ENCODE measurements at places on chromosomes 3 and 15.

DNA sequence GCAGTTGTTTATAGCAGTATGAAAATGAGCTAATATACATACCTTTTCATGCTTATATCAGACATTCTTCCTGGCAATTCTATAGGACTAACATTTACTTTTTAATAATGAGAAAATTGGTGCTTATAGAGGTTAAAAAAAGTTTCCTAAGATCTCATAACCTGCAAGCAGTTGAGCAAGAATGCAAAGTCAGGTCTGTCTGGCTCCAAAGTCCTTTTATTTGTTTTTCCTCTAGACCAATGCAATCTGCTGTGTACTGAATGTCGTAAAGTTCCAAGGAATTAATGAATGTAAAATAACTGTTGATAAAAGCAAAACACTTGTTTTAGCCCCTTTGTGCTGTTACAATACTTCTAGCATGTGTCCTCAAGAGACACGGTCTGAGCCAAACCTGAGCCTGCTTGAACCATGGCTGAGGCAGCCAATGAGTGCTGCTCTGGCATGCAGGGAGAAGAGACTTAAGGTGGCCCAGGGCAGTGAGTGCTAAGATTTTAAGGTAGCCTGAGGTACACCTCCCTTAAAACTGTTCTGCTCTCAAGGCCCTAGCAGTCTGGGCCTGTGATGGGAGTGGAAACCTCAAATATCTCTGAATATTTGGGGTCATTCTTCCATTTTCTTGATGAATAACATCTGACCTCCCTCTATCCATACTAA is 555.1 kb upstream of the NAALADL2 start:
- no peak for DNase-seq

GRCh38 chr15:40368719-40369473 is 10.9 kb downstream of the DISP2 start:
- no peak for DNase-seq

DNA sequence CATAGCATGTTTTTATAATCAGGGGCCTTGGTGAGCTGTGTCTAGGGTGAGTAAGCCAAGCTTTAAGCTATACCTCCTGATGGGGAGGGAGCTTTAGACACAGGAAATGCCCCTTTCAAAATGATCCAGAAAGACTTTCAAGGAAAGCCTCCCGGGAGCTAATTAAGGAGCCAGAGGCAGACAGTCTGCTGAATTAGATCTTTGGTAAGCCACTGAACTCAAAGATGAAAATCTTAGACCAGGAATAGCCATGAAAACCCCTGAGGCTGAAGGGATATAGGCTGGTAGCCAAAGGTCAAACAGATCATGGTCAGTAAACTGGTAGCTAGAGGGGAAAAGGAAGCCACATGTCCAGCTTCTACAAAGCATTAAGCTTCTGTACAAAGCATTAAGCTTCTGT is 42.7 kb upstream of the GAP43 start:
- DNase-seq, result peak; percentile 15

DNA sequence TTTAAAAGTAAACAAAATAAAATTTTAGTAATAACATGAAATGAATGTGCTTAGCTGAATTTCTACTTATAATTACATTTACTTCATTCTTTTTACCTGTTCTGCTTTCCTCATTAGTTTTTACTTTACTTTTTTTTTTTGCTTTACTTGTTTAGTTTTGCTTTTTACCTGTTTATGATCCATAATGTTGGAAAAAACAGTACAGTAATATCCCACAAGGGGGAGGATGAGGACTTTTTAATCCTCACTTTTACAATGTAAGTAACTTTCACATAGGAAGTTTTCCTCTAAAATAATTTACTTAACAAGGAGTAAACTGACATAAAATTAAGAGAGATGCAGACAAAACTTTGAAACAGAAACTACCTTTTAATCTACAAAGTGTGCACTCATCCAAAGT is 268.7 kb downstream of the TBC1D5 start:
- DNase-seq, result peak; percentile 32

DNA sequence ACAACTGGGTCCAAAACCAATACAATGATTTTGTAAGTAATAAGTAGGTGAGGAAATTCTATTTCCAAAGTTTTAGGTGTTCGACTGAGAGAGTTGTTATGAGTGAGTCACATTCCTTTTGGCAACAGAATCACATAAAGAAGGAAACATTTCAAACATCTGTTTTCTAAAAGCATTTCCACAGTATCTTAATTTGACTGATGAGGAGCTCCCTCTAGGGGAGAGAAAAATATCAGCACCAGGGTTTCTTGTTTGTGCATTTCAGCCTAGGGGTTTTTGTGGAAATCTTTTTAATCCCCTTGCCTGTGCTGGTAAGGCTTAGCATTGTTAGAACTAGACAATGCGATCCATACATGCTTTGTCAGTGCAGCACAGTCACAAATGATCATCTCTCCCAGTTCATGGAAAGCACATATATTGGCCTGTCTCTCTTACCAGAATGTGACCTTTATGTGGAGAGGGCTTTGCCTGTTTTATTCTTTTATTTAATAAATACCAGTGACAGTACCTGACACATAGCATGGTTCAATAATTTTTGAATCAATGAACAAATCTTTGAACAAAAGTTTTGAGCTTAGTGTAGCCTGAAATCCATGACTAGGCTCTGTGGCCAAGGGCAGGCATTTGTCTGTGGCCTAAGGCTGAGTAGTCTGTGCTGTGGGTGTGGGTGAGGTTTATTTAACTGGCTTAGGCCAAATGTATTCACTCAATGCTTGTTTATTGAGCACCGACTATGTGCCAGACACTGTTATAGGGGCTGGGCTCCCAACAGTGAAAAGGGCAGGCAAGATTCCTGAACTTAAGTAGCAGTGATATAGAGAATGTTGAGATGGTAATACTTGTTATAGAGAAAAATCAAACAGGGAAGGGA is 21.1 kb upstream of the IQCF6 start:
- peak; percentile 86 for DNase-seq

DNA sequence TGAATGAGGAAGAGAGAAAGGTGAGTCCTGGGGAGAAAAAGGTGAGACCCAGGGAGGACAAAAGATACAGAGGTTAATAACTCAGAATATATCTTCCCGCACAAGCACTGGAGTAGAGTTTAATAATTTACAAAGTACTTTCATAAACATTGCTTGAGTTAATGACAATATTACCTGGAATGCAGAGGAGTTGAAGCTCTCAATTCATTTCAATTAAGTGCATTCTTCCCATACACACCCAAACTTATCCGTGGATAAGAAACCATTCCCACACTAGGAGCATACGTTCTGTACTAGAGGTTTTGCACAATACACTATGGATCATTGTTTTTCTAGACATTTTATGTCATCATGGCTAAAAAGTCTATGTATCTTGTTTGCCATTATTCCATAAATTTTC is 23.3 kb upstream of the KNG1 start:
- no peak for DNase-seq

DNA sequence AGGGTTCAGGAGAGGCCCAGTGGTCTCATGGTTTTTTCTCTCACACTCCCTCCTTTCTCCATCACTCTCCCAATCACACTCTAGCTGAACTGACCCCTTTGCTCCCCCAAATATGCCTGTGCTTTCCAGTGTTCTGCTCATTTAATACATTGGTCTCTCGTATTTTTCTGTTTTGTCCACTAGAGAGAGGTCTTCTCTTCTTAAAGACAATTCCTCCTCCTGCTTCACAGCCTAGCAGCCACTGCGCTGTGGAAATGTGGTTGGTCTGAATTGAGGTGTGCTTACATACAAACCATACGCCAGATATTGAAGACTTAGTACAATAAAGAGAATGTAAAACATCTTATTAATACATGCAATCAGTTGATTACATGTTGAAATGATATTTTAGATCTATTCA is 60.6 kb upstream of the XCR1 start:
- DNase-seq, result peak; percentile 61

GRCh38 chr3:187251599-187251998 is 39.9 kb downstream of the MASP1 start:
- no peak for DNase-seq

GRCh38 chr3:19347671-19348070 is 199.4 kb downstream of the KCNH8 start:
- DNase-seq, result no peak

DNA sequence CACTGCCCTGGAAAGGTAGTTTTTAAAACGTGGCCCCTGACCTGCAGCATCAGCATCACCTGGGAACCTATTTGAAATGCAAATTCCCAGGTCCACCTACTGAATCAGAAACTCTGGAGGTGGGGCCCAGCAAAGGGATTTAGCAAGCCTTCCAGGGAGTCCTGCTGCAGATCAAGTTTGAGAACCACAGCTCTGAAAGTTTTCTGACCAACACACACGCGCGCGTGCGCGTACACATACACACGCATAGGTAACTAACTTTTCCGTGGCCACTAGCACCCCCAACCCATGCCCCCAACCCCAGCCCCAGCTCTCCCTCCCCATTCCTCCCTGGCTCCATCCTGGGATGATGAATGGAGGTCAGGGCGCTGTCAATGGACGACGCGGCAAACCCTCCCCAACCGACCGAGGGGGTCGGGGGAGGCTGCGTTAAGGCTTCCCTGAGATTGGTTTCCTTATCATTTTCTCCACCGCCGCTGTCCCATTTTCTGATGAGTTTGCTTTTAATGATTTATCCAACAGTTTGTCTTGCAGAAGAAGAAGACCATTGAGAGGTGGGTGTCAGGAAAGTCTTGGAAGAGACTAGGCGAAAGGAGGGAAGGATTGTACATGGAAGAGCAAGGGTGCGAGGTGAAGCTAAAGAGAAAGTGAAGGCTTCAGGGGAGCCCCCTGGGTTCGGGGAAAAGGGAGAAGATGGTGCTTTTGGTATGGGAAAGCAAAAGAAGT is 590 bp upstream of the BOC start:
- peak; percentile 17 for DNase-seq

- no peak for DNase-seq
Measured at GRCh38 chr3:182807061-182807460, 13.8 kb downstream of the ATP11B start.

DNA sequence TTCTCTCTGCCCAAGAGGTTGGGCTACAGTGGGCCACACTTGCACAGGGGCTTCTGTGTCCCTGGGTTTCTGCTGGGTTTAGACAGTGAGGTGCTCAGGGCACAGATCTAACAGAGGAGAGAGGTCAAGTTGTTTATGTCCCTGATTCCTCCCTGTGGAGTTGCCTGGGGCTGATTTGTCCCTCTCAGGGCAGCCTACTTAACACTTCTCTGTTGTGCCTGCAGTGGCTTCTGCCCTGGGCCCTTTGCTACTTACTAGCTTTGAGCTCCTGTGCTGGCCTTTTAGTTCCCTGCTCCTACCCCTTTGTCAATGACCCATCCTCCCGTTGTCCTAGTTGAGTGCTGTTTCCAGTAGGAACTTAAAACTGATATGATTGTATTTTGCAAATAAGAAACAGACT is 114.0 kb upstream of the RGMA start:
- DNase-seq, result no peak

DNA sequence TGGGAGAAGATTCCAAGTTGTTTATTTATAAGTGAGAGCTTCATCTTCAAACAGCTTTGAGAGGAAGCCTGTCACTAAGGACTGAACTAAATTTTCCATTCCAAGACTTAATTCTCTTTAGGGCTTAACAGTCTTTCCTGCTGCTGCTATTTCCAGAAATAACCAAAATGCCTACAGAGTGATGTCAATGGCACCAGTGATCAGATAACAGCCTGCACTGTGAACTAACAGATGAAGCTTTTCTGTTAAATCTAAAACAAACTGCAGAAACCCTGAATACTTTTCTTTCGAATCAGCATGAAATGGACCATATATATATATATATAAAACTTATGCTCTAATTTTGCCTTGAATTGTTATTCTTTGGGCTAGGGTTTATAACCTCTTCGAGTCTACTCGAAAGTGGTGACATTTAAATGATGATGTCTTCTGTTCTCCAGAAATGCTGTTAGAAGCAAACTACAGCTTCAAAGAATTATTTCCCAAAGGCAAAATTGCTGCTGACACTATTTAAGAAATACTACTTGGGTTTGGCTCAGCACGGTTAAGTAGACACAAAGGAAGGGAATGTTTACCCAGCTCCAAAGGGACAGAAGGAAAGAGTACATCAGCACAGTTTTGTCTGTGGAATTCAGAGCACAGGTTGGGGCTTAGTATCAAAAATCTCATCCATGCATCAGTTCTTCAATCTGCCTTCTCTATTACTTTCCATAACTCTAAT is 238.5 kb upstream of the LRRN1 start:
- DNase-seq, result no peak

DNA sequence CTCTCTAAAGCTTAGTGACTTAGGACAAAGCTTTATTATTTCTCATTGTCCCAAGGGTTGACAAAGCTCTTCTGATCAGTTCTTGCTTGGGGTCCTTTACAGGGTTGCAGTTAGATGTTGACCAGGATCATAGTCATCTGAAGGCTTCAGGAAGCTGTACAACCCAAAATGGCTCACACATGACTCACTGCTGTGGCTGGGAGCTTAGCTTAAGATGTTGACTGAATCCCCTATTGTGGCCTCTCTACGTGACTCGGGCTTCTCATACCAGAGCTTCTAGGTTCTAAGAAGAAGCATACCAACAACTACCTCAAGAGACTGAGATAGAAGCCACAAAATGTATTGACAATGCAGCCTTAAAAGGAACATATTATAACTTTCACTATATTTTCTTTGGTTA is 569.6 kb upstream of the ROBO2 start:
- DNase-seq, result peak; percentile 20

- DNase-seq, result no peak
Measured at GRCh38 chr15:69380100-69380725, 33.9 kb upstream of the KIF23 start.

DNA sequence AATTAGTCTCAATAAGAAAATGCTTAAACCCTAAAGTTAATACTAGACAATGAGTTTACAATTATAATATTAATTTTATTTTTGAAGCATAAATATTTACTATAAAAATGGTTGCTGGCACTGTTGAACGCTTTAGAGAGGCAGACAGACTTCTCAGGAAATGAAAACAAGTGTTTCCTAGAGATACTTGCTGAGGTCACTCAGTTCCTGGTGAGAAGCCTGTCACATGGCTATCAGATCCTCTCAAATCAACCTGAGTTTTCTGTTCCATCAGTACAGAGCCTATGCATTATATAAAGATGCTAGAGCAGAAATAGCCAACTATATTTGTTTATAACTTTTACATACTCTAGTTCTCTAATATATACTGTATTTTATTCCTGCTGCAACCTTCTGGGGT is 109.2 kb downstream of the MYO5A start:
- no peak for DNase-seq

GRCh38 chr3:36991147-36991546 is 1.8 kb downstream of the EPM2AIP1 start:
- DNase-seq, result no peak

GRCh38 chr15:39501366-39502081 is 79.4 kb upstream of the THBS1 start:
- peak; percentile 37 for DNase-seq

GRCh38 chr3:100765437-100765975 is 56.2 kb downstream of the TFG start:
- DNase-seq, result no peak

Measured in fibroblast of mammary gland (primary cell).